NCI-H526 (cell line): ENCODE measurements at places on chromosomes 12 and 14.

GRCh38 chr12:78645956-78646355 is 218.6 kb upstream of the SYT1 start:
- no peak for DNase-seq

DNA sequence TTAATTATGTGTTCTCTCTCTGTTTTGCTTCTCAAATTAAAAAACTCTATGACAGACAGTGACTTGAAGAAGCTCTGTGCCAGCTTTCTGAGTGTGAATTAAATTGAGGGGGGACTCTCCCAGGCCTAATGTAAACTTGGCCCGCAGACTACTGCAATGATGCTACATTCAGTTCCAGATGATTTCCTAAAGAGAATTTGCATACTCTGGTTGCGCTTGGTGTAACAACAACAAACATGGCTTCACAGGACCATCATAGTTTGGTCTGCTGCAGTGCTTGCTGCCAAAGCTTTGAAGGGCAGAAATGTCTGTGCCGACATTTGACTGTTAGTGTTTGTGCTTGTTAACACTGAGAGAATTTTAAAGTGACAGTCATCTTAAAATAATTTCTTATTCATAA is 25.0 kb downstream of the CFAP54 start:
- DNase-seq = peak; percentile 92

DNA sequence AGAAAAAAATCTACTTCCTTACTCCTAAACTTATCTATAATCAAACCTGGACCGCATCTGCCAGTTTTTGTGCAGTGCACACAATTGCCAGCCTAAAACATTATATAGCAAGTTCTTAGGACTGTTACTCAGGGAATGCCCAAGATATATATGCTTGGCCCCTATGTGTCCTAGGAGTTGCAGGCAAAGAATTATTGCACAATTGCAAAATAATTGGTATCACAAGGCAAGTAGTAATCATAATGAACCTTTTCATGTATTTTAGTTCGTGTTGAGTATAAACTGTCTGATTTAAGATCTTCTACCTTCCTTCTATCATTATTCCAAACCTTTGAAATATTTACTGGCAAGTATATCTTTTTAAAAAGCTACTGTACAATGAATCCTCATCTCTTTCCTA is 45.5 kb downstream of the TMTC3 start:
- no peak for DNase-seq

DNA sequence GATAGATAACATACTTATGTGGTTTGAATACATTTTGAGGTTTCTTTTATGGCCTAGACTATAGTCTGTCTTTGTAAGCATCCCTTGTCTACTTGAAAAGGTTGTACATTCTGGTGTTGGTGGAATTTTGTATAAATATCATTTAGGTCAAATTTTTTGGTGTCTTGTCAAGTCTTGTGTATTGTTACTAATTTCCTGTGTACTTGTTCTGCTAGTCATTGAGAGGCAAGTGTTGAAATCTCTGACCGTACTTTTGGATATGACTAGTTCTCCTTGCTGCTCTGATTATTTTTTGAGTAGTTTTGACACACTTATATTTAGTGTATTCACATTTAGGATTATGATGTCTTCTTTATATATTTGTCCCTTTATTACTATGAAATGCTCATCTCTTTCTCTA is 219.6 kb downstream of the CCDC91 start:
- no peak for DNase-seq

DNA sequence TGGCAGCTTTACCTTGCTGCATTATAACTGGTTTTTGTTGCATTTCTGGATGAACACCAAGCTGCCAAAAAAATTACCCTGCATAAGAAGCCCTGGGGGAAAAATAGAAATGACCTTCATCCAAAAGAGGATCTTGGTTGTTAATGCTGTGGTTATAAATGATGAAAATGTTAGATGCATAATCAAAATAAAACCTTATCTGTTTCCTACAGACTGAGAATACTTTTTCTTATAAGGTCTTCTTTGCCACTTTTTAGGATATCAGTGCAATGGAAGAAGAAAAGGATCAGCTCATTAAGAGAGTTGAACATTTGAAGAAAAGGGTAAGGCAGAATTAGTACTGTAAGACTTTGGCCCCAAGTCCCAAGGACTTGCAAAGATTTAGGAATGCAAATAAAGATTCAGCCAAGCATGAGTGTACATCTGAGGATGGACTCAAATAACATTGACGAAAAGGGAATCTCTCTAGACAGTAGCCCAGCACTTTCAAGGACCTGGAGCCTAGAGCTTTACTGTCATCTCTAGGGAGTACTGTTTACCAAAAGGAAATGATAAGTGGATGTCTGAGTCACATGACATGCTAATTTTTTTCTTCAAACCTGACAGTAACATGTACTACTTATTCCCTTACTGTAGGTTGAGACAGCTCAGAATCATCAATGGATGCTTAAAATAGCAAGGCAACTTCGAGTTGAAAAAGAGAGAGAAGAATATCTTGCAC is 10.7 kb downstream of the IFT81 start:
- no peak for DNase-seq
